ENCODE measurements at places on chromosomes 2 and 18.

GRCh38 chr2:84280873-84281272, 178.2 kb downstream of the SUCLG1 start:
- DNase-seq, result no peak

DNA sequence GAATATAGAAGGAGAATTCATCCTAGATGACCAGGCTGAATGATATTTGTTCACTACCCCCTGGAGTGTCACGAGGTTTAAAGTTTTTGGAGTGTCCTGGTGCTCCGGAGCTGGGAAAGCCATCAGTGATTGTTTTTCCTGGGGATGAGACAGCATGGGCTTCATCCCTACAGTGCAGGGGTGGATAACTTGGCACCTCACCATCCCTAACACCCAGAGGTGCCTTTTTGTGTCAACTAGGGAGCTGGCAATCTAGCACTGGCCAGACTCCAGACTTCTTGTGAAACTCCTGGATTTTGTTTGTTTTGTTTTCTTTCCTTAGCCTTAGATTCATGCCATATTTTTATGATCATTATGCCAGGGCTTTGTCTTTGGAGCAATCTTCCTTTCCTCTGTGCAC, 164.8 kb downstream of the PRKCE start:
- DNase-seq, result no peak

GRCh38 chr2:70511971-70512729, 41.5 kb downstream of the TGFA start:
- no peak for DNase-seq

DNA sequence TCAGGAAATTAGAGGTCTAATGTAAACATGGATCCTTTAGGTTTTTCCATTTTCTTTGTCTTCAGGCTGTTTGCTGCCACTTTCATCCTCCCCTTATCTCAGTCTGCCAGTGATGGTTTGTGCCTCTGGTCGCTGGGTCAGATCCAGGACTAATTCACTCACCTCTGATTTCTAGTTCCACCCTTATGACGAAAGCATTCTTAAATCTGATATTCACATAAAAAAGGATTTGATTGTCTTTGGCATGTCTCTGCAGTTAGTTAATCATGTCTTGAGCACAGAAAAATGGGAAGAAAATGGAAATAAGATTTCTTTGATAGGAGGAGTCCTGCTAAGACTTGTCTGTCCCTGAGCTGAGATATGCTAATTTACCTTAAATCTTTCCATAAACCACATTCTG, 4.6 kb downstream of the IL1RL1 start:
- no peak for DNase-seq

DNA sequence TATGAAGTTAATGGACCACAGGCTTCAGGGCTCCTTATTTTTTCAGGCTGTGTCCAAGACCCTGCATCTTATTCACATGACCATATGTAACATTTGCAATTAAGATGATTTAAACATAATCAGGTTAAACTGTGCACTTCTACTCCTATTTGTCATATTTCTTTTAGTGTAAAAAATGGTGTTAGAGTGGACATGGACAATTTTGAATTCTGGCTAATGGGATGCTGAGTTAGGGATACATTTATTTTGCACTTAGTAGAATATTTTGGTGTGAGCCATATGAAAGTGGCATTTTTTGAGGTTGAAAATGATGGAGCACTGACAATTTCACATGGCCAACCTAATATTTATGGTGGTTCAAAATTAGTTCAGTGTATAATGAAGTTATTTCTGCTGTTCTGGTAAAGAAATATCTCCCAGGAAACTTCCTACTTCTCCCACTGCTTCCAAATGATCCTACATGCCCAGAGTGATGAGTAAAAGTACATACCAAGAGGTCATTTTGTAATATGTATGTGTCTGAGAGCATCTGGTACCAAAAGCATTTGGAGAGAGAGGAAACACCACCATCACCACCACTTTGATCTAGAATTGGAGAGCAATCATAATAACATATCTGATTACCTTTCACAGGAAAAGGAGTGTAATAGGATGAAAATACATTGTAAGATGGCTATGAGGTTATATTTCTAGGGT, 36.0 kb downstream of the GULP1 start:
- DNase-seq, result no peak

- DNase-seq, result no peak
Measured at GRCh38 chr2:55486426-55486825, 33.1 kb upstream of the CFAP36 start.

DNA sequence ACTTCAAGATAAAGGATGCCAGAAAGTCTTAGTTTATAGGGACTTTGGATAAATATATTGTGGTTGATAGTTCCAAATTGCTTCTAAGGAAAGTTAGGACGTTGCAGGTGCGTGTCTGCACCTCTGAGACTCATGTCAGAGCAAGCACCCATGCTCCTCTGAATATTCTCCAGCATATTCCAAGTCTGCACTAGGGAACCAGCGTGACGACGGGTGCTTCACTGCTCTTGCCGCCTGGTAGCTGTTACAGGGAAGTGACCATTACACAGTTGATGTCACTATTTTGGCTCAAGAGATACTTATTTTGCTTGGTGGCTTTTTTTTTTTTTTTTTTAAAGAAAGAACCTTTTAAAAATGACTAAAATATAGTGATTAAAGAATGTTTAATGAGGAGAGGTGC, 35.6 kb downstream of the GATA6 start:
- DNase-seq, result no peak

DNA sequence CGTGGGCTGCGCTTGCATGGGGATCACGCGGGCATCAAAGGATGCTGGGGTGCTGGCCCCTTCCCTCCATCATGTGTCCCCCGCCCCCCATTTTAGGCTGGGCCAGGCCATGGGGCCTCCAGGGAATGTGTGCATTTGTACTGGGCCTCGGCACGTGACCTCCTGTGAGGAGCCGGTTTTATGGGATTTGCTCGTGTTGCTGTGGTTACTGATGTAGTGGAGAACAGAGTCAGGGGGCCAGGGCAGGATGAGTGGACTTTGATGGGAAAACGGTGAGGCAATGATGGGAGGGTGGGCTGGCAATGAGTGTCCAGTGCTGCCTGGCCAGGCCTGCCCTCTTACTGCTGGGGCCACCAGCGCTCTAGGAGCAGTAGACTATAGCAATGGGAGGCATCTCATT, 257.7 kb downstream of the LOXHD1 start:
- DNase-seq, result no peak

DNA sequence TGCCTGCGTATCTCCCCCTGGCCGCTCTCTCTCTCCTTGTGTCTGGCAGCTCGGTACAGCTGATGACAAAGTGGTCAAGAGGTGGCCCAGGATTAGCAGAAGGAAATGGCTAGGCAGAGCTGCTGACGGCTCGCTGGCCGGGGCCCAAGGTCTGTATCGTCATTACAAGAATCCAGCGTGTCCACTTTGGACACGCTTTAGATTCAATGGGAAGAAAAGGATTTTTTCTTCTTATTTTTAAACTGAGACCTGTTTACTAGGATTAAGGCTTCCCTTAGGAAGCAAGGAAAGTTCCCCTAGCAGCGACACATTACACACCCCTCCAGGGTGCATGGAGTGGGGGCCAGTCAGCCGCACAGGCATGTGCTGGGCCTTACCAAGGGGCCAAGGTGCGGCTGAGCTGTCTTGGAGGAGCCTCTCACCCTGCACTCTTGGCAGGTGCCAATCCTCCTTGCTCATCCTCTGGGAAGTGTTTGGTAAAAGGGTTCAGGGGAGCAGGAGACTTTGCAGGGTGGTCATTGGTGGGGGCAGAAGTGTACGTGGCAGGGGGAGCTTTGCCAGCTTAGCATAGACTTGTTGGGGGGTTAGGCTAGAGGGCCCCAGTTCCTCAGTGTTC, 76.8 kb downstream of the POLR1A start:
- DNase-seq, result no peak

DNA sequence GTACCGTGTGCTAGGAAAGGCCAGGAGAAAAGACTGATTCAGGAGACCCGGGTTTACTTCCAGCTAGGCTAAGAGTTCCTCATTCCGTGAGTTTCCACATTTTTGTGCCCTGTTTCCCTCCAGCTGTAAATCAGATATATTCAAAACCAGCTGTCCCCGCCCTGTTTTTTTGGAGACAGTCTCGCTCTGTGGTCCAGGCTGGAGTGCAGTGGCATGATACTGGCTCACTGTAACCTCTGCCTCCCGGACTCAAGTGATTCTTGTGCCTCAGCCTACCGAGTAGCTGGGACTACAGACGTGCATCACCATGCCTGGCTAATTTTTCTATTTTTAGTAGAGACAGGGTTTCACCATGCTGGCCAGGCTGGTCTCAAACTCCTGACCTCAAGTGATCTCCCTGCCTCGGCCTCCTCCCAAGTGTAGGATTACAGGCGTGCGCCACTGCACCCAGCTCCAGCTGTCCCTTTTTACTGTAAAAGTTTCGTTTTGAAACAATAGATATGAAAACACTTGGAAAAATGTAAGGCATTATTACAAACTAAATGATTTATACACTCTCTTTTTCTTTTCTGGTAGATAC, 112.8 kb upstream of the SEC11C start:
- no peak for DNase-seq

GRCh38 chr2:119625226-119625625, 53.8 kb upstream of the TMEM177 start:
- no peak for DNase-seq

DNA sequence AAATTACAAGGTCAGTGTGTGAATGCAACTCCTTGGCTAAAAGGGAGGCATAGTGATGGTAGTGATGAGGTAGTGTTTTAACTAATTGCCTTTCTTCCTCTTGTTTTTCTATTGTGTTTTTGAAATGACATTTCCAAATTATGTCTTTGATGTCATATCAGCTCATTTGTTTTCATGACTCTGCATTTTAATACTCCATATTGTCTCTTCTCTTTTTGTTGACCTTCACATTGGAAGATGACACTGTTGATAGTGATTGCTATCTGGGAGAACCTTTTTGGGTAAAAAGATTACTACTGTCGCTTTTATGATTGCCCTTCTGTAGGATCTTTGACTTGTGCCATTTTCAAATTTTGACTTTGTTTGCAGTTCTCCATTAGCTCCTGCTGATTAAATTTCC, 3.0 kb downstream of the GIGYF2 start:
- no peak for DNase-seq

DNA sequence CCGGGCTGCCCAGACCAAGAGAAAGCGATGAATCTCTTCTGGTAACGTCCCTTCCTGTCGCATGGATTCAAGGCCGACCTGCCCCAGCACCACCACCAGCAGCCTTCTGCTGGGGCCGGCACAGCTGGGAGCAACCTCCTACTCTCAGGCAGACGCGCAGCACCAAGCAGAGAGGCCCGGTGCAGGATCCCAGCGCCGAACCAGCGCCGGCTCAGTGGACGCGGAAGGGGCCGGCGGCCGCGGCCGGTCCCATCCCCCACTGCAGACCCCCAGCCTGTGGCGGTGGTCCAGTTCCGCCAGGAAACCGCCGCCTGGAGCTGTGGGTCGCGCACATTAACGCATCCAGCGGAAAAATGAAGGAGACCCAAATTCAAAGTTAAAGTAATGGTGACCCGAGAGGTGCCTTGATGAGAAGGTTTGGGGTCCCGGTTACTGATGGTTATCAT, 525 bp upstream of the MAL start:
- peak; percentile 45 for DNase-seq

DNA sequence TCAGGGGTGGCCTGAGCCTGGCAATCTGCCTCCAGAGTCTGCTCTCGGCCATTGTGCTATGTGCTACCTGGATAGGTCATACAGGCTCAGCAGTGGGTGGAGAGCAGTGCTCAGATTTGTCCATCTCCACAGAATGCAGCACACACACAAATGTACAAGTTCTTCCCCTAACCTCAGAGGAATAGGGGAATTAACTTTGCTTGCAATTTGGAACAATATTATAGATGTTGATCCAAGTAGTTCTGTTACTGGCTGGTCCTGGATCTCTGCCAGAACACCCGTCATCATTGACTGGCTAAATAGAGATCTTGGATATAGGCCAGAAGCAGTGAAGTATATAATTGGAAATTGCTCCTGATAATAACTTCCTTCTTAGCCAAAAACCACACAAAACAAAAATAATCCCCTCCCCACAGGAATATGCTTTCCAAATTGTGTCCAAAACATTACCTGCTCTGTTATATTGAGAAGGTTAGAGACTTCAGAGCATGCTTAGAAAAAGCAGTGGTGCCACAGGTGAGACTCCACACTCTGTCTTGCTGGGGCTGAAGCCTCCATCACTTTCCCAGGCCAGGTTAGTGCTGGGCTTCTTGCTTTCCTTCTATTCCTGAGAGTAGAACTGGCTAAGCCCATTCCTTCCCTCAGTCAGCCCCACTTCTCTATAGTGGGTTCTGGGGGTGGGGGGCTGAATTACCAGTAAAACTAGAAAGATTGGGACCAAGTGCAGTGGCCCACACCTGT, 38.8 kb downstream of the NCAPH start:
- DNase-seq, result no peak

DNA sequence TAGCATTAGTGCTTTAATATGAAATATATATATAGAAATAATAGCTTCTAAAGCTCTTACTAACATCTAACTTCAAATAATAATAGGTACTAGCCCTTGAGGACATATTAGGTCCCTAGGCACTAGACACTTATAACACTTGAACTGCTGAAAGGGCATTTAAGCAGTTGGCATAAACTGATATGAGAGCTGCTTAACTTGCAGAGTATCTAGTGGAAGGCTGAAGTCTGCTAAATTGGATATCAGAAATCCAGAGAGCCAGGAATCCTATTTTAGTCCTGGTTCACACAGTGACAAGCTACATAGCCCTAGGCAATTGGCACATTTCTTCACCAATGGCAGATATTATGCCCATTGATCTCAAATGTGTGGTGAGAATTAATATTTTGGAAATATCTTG, 326.9 kb upstream of the UBE2E3 start:
- DNase-seq, result no peak

DNA sequence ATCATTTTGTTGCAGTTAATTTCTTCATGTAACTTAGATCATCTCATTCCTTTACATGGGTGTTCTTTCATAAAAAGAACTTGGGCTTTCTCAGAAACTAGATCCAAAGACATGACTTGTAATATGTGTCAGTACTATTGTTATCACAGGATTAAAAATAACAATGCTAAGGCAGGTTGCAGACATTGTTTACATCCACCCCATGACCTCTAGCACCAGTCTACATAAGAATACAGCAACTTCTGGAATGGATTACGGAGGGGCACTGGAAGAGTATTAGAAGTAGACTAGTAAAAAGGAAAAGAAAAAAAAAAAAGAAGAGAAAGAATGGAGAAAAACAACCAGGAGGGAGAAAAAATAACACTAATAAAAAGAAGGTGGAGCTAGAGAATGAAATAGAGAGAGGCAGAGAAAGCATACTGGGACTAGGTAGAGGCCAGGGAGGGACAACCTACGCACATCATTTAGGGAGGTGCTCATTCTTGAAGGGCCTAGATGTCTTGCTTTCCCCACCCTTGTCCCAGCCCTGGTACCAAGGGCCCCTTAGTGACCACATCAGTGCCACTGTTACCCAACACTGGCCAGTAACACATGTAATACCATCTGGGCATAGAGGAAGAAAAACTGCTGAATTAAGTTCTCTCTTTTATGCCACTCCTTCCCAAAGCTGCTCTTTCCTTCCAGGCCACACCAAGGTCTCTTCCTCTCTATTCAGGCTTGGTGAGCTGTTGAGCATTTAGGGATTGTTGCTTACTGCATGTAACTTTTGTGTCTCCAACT, 70.6 kb upstream of the KLF7 start:
- DNase-seq, result no peak

- DNase-seq, result no peak
Measured at GRCh38 chr2:231890896-231891513, 35.2 kb downstream of the NPPC start.

Data from activated T-cell treated with anti-CD3 and anti-CD28 coated beads, Interleukin-2, amount 50 U/mL, for 1 hour (primary cell).